Activated CD4-positive, alpha-beta T cell treated with anti-CD3 and anti-CD28 coated beads for 24 hours (primary cell): ENCODE measurements at places on chromosomes 2 and 18.

- DNase-seq: no peak
These were observed 7.5 kb downstream of the B3GNT2 start for GRCh38 chr2:62203459-62203858.

DNA sequence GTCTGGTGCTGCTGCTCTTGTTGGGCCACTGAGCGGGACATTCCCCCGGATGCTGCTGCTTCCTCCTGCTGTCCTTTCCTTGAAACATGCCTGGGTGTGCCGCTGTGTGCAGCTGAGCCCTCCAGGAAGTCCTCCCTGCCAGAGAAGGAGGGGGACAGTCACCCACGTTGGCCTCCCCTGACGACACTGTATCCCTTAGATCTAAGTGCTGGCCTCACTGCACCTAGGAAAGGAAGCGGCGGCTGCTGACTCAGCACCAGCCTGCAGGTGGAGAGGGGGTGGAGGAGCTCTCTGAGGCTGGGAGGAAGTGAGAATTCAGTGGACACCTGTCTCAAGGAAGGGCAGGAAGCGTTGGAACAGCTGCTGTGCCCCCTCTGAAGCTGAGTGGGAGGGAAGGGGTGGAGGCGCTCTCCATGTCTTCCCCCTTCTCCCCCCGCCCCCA is 239.8 kb downstream of the HAUS1 start:
- DNase-seq: no peak

DNA sequence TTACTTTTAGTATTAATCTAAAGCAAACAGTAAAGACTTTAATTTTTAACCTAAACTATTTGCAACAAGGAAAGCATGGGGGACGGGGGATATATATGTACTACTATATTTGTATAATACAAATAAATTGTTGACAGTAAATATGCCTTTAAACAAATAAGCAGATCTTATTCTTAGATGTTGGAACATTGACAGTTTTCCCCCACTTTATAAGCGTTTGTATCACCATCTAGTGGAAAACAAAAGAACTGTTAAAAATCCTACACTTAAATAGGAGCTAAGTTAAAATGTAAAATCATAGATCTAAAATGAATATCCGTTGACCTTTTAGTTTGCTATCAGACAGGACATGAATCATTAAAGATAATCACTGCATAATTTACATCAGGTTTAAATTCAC is 50.0 kb downstream of the RBBP8 start:
- no peak for DNase-seq

GRCh38 chr2:88857951-88858411 is 166.5 kb downstream of the RPIA start:
- DNase-seq: no peak

DNA sequence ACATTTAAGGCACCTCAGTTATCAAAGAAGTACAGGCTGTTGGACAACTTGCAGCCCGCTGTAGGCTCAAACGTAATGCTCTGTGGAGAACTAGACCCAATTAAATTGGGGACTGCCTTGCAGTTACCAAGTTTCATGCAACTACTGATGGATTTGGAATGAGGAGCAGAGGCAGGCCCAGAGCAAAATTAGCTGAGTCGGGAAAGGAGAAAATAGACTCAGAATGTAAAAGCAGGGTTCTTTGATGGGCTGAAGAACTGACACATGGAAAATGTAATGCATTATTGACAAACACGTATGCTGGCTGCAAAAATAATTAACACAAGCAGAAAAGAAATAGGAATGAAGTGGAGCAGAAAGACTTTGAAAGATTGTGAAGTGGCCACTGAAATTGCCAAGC is 432.7 kb upstream of the HNRNPA3 start:
- no peak for DNase-seq

DNA sequence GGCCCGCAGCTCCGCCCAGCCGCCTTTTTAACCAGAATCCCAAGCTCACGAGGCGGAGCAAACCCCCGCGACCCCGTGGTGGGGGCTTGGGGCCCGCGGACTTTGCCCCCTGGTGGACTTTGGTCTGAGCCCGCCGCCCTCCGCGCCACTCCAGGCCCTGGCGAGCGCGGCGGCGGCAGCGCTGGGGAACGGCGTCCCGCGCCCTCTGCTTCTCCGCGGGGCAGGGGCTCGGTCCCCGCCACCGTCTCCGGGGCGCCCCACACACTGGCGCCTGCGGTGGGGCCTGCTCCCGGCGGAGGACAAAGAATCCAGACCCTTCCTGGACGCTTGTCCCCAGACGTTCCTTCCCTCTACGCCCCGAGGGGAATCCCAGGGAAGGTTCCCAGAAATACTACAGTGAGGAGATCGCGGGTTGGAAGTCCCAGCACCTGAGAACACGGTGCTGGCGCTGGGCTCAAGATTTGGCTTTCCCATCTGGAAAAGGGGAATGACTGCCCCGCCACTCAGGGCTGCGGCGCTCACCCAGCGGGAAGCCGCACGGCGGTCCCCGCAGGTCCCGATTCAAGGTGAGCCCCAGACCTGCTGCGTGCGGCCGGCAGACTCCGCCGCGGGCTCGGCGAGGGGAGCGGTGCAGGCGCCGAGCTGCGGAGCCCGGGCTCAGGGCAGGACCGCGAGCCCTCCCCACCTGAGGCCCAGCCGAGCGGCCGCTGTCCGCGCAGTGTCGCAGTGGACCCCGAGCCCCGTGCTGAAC is at the start of gene HAAO:
TSS of gene HAAO (minus strand) at position 1 of the 751 bp plus-strand sequence. CDS start 47 bp downstream, outside the sequence.
- DNase-seq: no peak

DNA sequence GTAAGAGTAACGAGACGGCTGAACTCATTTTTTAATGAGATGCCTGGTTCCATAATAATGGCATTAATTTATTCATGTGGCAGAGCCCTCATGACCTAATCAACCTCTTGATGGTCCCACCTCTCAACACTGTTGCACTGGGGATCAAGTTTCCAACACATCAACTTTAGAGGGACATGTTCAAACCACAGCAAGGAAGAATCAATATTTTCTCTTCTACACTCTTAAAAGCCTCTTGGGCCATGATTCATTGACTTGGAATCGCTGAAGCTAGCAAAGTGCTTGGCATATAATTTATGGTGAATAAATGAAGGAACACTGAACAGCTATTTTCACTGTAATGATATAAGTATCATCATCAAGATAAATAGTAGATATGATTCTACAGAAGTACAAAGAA is 333.0 kb downstream of the TNS1 start:
- no peak for DNase-seq

DNA sequence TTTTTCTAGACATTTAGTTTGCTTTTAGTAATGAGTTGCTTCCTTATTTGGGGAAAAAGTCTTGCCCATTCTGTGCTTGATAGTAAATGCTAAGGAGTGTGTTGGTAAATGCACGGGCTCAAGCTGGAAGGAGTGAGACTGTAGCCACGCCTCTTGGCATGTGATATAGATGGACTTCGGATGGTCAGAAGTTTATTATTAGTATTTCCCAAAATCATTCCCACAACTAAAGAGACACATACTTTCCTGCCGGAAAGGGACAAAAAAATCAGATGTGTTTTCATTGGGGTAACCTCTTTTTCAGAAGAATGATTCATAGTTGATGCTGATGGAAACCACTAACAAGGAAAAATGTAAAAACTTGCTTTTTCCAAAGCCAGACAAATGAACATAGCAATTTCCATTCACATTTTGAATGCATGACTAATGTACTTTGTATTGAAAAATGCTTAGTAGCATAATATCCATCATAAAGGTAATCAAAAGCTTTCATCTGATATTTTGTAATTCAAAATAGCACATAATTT is 133.2 kb downstream of the ZNF532 start:
- DNase-seq: no peak

DNA sequence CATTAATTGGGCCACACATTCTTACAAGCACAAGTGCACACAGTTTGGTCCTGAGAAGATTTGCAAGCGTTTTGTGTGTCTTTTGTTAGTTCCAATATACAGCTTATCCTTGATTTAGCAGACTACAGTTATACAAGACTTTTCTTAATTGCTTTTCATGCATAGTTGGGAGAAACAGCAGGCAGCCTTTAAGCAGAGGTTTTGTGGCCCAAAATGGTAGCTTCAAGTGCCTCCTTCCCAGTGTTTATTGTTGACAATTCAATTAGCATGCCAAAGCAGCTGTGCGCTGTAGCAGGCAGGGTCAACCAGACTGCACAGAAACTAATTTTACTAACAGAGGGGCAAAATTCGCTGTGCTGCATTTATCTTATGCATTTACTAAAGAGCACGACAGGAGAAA is 47.5 kb downstream of the FRZB start:
- DNase-seq: no peak

- DNase-seq: no peak
These were observed 14.8 kb downstream of the RELCH start for GRCh38 chr18:62201870-62202269.

DNA sequence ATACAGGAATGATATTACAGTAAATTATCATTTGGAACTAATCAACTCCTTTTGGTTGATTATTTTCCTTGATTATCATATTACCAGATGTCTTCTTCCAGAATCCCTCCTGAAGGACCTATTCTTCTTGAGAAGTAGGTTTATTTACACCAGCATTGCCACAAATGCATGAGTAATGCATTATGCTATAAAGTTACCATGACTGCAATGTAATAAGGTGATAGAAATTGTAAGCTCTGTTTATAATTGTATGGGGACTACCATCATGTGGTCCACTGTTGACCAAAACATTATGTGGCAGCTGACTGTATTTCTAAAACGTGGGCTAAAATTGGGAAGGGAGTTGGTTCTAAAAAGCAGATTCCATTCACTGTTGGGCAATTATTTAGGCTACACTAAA is 602.2 kb downstream of the NYAP2 start:
- DNase-seq: no peak
